Thymus (tissue), 14 donors: ENCODE measurements at places on chromosomes 2 and 18. TPM values are rescaled to one million over a fixed set of nuclear protein-coding genes. Genes with fewer than 3 reads are reported as not detected.

DNA sequence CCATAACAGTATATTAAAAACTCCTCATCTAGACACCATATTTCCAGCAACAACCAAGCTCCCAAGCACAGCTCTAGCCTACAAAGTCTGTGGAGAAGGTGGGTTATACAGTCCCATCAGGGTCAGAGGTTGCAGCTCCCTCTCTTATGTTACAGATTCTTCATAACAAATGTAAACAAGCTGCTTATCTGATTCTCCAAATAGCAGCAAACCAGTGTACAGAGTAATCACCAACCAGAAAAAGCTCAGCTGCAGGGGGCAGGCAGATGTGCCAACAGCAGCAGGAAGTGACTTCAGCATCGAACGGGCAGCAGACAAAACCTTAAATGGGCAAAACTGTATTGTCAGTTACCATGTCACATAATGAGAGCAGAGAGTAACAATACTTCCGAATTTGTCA is 52.9 kb upstream of the NABP1 start:
- peak; percentile 74 for DNase-seq

DNA sequence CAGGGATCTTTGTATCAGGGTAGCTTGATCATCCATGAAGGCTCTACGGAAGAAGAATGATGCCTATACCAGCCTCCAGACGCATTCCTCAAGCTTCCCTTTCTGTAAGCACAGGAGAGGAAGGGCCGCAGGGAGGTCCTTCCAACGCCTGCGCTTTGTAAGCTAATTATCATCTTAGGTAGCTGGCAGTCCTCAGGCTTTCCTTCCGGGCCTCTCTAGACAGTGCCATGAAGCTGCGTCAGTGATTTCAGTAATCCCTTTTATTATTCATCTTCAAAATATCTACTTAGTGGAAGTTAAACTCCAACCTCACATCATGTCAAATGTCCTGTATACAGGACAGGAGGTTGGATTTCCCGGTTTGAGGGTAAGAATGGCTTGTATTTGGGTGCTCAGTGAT is 92.3 kb downstream of the ETAA1 start:
- DNase-seq, result no peak

- DNase-seq, result no peak
These were observed 107.5 kb upstream of the PELI1 start for GRCh38 chr2:64251497-64252250.

DNA sequence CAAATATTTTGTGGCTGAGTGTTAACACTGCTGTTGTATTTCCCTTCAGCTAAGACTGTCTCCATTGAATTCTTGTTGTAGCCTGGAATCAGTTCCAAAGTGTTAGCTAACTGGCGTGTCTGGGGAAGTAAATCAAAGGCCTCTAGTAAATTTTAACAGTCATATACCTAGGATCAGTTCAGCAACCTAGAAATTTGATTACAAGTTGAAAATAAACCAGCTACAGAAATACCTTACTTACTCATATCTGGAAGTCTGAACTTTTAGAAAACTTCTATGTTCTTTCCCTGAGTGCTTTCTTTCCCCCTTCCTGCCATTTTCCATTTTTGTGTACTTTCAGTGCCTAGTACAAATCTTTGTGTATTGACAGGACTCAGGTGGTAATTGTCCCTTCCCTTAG is 396.7 kb upstream of the DCC start:
- no peak for DNase-seq

DNA sequence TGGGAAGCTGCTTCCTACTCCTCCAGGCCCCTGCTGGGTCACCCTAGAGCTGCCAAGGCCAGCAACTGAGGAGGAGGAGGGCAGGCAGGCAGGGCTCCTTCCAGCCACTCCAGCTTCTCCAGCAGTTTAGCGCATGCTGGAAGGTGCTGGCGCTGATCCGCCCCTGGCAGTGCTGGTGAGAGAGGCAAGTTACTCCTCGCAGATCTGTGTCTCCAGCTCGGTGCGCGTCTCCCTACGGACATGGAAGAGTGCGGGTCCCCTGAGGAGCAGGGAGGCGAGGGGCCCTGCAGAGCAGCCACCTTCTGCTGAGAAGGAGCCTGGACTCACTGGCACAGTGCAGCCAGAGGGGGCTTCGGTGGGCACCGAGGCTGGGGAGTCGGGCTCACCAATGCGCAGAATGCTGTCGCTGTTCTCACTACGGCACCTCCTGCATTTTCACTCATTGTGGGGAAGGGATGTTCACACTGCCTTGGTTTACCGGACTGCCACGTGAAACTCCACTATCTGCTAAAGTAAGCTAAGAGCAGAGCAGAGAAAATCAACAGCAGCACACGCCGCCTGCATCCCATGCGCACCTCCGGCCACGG is 206.0 kb downstream of the HDAC4 start:
- no peak for DNase-seq

- no peak for DNase-seq
These were observed 5.8 kb downstream of the WNT6 start for GRCh38 chr2:218865396-218865795.

GRCh38 chr2:202327858-202328257 is 48.3 kb upstream of the BMPR2 start:
- DNase-seq, result no peak

DNA sequence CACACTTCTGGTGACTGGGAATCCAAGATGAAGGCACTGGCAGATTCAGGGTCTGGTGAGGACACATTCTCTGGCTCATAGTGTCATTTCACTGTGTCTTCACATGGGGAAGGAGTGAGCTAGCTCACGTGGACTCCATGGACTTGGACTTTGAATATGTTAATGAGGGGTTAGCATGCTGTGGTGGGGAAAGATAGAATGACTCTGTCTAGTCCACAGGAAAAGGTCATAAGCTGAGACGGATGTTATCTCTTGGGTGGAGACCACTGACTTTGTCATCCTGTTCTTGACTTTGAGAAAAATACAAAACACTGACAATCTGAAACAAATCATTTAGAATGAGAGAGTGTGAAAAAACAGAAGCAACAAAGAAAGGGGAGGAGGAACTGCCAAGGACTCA is 145.9 kb downstream of the PIK3C3 start:
- DNase-seq, result no peak

DNA sequence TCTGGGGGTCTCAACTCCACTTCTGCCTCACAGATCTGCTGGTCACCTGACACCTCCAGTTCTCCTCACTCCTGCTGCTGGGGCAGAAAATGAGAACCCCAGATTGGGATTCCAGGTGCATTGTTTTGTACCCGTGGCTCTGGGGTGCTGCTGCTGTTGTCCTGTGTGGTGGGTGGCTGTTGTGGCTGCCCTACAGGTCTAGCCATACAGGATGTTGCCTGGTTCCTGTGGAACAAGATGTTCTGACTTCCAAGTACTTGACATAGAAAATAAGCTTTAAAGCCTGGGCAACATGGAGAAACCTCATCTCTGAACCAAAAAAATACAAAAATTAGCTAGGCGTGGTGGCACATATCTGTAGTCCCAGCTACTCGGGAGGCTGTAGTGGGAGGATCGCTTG is 38.1 kb downstream of the CHRNA1 start:
- no peak for DNase-seq

GRCh38 chr2:126754240-126755004 is 98.5 kb downstream of the GYPC start:
- no peak for DNase-seq

GRCh38 chr2:1682181-1682440 is 62.2 kb downstream of the PXDN start:
- no peak for DNase-seq

DNA sequence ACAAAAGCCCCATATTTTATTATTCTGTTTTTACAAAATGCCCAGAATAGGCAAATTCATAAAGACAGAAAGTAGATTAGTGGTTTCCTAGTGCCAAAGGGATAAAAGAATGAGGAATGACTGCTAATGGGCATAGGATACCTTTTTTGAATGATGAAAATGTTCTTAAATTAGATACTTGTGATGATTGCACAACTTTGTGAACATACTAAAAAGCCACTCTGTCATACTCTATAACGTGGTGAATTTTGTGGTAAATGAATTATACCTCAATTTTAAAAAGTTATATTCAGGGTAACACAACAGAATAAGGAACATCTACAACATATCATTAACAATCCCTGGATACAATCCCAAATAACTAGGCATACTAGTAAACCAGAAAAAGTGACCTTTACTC is 9.1 kb upstream of the FBLN7 start:
- no peak for DNase-seq

DNA sequence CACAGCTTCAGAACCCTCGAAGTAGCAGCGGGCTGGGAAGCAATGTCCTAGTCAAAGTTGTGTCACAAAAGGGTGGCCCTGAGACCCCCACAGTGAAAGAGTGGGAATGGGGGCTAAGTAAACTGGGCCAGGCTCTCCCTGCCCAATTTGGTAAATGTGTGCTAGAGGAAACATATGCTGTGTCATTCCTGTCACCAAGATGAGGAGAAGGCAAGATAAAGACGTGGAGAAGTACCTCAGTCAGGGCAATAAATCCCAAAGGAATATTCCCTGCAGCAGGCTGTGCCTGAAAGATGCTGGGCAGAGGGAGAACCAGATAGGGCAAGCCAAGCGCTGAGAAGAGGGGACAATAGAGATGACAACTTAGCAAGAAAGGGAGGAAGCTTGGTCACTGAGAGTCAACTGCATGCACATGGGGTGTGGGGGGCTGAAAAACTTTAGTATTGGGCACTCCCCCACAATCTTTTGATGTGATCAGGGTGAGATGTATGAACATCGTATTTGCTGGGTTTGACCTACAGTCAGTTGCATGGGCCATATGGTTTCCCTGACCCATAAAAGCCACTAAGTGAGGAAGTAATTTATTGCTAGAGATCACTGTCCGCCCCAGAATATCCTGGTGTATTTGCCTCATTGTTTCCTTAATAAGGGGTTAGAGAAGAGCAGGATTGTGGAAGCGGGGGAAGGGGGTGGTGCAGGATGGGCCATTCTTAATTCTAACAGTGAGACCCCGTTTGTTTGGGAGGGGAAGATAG is 49.9 kb upstream of the CXCR4 start:
- no peak for DNase-seq

GRCh38 chr18:47968006-47968676 is 37.7 kb upstream of the SMAD2 start:
- no peak for DNase-seq

DNA sequence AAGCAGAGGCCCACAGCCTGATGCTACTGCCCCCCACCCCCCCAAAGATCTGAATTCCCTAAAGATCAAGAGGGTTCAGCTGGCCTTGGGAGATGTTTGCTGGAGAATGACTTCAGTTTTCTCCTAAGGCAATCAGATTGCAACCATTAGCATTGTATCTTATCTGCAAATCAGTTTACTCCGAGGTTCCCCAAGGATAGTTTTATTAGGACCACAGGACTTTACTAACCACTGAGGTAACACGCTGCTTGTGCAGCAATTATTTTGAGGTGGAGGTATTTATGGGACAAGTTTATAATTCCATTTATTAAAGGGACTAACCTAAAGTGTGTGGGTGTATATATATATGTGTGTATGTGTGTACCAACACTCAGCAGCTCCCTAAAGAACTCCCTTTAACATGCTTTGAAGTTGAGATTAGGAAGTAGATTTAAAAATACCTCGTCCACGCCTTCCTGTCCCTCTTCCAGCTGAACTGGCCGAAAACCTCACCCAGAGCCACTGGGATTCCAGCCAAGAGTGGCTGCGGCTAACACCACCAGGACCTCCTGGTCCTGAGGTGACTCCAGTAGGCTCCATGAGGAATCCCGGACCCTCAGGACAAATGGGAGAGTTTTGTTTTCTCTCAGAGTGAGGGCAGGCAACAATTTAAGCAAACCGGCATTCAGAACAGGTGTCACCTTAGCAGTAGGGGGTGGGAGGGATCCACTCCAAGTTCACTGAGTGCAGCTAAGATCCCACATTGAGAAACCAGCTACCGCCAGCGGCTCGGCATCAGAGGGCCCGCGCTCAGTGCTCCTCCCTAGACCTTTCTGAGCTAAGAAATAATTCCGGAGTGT is 3.0 kb upstream of the DLX1 start:
- DNase-seq, result no peak

- no peak for DNase-seq
These were observed 61.3 kb downstream of the PMAIP1 start for GRCh38 chr18:59961070-59961469.

DNA sequence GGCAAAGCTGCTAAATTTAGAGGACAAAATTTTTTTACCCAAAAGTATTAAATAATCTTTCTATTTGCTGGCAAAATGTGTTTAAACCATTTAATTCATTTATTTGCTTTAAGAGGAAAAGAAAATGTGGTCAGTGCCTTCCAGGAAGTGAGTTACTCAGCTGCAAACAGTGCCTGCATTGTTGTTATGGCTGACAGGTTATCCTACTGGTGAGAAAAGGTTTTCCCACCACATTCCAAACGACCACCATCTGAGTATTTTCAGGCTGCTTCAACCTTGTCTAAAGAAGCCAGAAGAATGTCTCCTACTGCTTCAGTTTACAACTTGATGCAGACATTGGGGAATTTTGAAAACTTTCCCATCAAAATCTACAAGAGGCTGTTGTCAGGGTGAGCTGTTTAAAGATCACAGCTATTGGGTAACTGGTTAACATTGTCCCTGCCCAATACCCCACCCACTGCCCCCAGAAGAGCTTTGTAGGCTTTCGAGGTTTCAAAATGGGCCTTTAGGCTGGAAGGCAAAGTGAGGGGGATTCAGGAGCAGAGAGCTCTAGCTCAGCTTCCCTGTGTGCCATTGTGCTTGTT is 461.3 kb upstream of the FANCL start:
- no peak for DNase-seq

- DNase-seq, result no peak
These were observed 836 bp downstream of the DTNA start for GRCh38 chr18:34710934-34711333.

GRCh38 chr18:69895066-69896047 is 52.3 kb downstream of the CD226 start:
- no peak for DNase-seq

- no peak for DNase-seq
These were observed 256.4 kb upstream of the FBXO11 start for GRCh38 chr2:48162742-48163141.

- no peak for DNase-seq
These were observed 25.5 kb downstream of the DPYSL5 start for GRCh38 chr2:26873286-26873983.

Gene CENPA
- 25.6 TPM for total RNA-seq

Gene BOLL
- total RNA-seq, result 0.05 TPM

Gene MARCHF4
- total RNA-seq, result under 0.01 TPM

Gene MOCOS
- total RNA-seq, result 0.19 TPM

Gene CD302
- 4.6 TPM for total RNA-seq
